Endothelial cell (in vitro differentiated cells): ENCODE measurements at places on chromosomes 13 and 19. TPM values are rescaled to one million over a fixed set of nuclear protein-coding genes. Genes with fewer than 3 reads are reported as not detected.

DNA sequence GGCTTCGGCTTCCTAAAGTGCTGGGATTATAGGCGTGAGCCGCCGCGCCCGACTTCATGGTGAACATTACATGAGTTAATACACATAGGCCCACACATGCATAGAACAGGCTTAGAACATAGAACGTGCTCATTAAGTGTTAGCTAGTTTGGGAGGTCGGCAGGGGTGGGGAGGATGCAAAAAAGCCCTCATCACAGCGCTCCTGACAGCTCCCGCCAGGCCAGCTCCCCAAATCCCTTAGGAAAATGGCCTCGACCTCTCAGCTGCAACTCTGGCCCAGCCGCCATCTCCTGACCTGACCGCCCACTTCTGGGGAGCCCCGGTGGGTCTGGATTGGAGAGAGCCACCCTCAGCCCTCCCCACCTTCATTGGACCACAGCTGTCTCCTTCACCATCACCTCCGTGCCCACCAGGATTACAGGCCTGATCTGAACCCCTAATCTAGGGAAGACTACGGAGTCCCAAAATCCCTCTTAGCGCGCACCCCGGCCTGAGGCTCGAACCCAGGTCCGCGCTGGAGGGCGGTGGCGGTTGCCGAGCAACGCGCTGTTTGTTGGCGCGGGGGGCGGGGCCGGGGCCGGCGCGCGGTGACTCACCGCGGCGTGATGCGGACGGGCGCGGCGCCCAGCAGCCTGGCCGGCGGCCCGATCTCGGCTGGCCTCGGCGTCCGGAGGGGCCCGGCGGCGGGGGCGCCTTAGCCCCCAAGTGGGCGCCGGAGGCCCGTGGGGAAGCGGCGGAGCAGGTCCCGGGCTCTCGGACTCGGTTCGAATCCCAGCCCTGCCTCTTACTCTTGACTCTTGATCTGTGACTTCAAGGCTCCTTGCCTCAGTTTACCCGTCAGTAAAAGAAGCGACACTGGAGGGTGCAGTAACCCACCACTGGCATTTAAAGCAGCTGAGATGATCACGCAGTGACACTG is 26.7 kb upstream of the NANOS3 start:
- peaks cover 21% of the 10 kb centered on the region for H3K27me3 ChIP-seq
- H3K27ac ChIP-seq: peak overlapping the region; percentile 92
- DNase-seq: peak; percentile 81
- no peak overlapping the region for H3K4me3 ChIP-seq
- peaks cover 11% of the 10 kb centered on the region for H3K4me1 ChIP-seq
- no peaks in the 10 kb centered on the region for H3K36me3 ChIP-seq

DNA sequence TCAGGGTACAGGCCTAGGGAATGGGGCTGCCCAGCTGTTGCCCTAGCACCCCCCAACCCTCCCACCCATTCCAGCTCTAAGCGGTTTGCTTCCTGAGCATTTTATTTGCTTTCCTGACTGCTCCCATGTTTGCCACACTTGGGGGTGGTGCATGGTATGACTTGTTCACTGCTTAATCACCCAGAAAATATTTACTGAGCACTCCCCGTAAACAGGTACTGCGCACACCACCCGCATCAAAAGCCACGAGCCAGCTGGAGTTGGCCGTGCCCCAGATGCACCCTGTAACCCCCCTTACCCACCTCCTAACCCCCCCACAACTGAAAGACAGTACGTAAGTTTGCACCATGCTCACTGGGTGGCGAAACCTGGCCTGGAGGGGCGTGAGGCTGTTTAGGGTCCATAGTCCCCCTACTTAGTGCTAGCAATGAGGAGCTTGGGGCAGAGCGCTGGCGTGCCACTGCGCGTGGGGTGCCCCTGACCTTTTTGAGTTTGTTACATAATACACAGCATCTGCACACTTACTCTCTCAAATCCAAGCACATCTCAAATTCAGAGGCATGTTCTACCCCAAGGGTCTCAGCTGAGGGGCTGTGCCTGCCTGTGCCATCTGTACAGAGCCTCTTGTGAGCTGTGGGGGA is 29.8 kb downstream of the DPF1 start:
- peaks cover 8% of the 10 kb centered on the region for H3K4me1 ChIP-seq
- H3K27ac ChIP-seq: no peak overlapping the region
- peaks cover 20% of the 10 kb centered on the region for H3K36me3 ChIP-seq
- peaks cover 13% of the 10 kb centered on the region for H3K27me3 ChIP-seq
- no peak for DNase-seq

DNA sequence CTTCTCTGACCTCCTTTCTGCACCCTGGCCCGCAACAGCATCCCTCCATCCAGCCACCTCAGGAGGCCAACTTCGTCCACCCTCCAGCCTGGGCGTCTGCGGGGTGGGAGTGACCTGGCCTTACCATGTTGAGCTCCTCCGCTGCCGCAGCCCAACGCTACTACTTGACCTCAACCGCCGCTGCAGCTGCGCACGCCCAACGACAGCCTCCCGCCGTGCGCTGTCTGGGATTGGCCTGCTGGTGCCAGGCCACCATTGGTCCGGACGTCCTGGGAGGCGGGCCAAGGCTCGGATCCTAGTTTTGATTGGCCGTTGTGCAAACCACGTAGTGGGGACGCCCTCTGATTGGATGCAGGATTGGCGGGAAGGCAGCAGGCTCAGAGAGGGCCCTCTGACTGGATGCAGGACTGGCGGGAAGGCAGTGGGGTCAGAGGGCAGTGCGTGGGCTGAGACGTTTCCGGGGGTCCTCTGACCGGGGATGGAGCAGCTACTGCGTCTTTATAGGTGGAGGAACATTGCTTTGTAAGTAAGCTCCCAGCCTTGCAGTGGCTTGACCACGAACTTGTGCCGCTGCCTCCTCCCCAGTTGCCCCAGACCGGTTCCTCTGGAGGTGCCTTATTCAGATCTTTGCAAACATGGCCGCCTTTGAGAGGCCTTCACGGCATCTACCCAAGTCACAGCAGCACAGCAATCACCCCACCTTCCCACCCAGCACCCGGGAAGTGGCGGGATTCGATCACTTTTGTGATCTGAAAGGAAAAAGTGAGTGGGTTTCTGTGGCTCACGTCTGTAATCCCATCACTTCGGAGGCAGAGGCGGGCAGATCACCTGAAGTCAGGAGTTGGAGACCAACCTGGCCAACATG is at the start of gene TUBA3C:
Gene TUBA3C, minus strand, starts transcription at position 204 of the 865 bp plus-strand sequence. Its CDS starts 77 bp downstream, at position 127.
- peaks cover 8% of the 10 kb centered on the region for H3K27me3 ChIP-seq
- no peaks in the 10 kb centered on the region for H3K4me1 ChIP-seq
- peak within 1 kb of the TSS; percentile 42 for H3K27ac ChIP-seq

MEIOSIN gene
- total RNA-seq: not detected

PKN1 gene
- total RNA-seq: 207 TPM
